ENCODE measurements at places on chromosomes 5 and 9. TPM values are rescaled to one million over a fixed set of nuclear protein-coding genes. Genes with fewer than 3 reads are reported as not detected.

The SAP30L gene
- total RNA-seq = 54.8 TPM

The FGD3 gene
- not detected for total RNA-seq

The IL7R gene
- 19.6 TPM for total RNA-seq

The SYK gene
- not detected for total RNA-seq

The C9orf153 gene
- total RNA-seq = not detected

The CTNND2 gene
- total RNA-seq = not detected

The PTGER4 gene
- total RNA-seq = 25.5 TPM

The SIT1 gene
- total RNA-seq = not detected

The SCGB3A2 gene
- total RNA-seq = not detected

The SOHLH1 gene
- total RNA-seq = not detected

The NUTM2G gene
- total RNA-seq = not detected

The CLIC3 gene
- total RNA-seq = 29.6 TPM

The ERCC6L2 gene
- 45.5 TPM for total RNA-seq

The TRMT10B gene
- total RNA-seq = 3.9 TPM

The AJM1 gene
- total RNA-seq = not detected

The SLC34A3 gene
- not detected for total RNA-seq

The LCN1 gene
- total RNA-seq = not detected

The PTGES gene
- 4.4 TPM for total RNA-seq

The ZNF608 gene
- 0.18 TPM for total RNA-seq

The TAF11L10 gene
- not detected for total RNA-seq

The WHRN gene
- 0.35 TPM for total RNA-seq

The SMIM33 gene
- not detected for total RNA-seq

The CDK7 gene
- total RNA-seq = 60.3 TPM

Measured in myometrial cell (primary cell).